ENCODE measurements at places on chromosomes 2 and 18.

DNA sequence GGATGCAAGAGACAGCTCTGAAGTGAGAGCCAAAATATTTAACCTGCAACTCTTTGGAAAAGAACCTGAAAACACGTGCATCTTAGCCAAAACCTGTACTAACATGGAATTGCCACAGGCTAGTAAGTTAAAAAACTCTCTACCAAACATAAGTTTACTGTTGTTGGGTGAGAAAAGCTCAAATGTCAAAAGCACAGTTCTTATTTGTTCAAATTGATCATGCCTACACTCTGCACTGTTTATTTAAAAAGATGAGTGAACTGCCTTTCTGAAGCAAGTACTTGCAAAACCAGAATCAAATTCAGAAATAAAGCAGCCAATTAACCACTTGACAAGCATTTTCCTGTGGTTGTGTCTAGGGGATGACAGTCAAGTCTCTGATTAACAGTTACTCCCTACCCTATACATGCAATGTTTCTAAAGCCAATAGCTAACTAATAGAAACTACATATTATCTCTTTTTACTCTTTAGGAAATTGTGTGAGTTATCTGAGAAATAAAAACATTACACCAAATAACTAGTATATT is 5.6 kb downstream of the IKZF2 start:
- DNase-seq: no peak

DNA sequence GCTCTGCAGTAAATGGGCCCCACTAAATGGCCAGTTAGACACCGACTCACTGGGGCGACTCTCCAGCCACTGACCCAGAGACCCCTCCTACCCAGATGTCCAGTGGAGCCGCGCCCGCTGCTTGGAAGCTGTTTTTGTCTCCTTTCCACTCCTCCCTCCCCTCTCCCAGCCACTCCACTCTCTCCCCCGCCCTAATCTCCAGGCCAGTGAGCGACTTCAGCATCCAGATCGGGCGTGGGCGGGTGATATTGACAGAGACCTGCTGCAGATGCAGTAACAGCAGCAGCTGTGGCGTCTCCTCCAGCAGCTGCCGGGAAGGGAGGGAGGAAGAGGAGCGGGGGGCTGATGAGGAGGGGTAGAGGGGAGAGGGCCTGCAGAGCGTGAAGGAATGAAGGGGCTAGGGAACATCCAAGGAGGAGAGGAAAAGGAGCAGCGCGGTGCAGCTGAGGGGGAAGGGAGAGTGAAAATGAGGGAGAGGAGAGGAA is at the start of gene SCN7A:
TSS of gene SCN7A (minus strand) at position 110 of the 485 bp plus-strand sequence. CDS start 16,553 bp downstream, outside the sequence.
- no peak for DNase-seq

- no peak for DNase-seq
These were observed 181.5 kb upstream of the ITGA4 start for GRCh38 chr2:181275643-181276070.

DNA sequence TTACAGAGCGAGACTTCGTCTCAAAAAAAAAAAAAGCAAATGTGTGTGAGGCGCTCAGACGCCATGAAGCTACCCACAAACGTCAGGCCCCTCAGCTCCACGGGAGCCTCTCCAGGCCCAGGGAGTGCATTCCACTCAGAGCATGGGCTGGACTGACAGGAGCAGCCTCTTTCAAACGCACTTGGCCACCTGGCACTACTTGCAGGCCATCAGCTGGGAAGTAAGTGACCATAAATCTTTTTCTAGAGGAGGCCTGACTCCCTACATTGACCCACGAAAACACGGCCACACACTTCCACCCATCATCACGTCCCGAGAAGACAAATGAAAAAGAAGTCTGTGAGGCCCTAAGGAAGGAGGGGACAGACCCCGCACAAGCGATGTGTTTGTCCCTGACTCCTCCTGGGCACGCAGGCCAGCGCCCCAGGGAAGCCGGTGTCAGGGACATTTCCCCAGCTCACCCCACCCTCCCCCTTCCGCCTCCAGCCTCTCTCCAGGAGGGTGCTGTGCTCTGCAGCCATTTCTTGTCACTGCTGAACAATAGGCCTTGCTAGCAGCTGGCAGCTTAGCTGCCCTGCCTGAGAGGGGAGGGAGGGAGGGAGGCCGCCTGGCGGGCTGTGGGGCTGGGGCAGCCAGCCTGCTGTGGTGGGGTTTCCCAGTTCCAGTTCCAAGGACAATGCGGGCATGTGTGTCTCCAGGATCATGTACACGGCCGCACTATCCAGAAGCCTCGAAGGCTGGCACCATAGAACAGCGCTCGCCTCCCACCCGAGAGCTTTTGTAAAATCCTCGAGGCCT is 26.6 kb downstream of the SERTAD2 start:
- DNase-seq: no peak

- peak; percentile 69 for DNase-seq
These were observed 455 bp upstream of the TLK1 start for GRCh38 chr2:171160956-171161740.

DNA sequence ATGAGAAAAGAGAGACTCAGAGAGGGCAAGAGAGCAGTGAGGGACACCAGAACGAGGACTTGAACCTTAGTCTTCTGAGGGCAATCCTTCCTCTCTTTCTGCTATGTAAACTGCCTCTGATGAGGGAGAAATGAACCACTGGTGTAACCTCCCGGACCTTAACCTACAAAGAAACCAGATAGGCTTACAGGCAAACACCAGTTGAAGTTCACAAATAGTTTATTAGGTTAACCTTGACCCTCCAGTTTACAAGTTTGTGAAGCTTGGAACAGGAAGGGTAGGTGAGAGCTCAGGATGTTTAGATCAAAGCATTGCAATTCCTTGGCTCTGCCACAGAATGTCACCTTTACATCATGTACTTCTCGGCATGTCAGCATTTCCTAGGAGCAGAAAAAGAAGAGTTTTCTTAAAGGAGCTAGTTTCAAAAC is 486.4 kb upstream of the SPRED2 start:
- no peak for DNase-seq

GRCh38 chr18:49026501-49027373 is 76.0 kb upstream of the SMAD7 start:
- no peak for DNase-seq

DNA sequence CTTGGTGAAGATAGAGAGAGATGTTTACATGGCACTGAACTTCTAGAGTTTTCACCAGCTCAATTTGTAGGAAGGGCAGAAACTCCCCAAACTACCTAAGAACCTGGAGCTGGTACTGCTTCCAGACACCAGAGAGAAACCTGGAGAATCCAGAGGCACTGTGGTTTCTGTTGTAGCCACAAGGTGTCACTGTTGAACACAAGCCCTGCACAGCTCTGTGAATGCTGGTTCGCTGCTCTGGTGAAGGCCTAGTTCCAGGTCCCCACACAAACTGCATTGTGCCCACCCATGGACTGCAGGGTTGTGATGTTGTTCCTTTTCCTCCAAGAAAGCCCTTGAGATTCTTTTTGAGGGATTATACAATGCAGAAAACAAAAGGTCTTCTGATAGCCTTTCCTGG is 150.5 kb upstream of the HS6ST1 start:
- no peak for DNase-seq
